ENCODE measurements at places on chromosomes 11 and 22. TPM values are rescaled to one million over a fixed set of nuclear protein-coding genes. Genes with fewer than 3 reads are reported as not detected.

MPEG1 gene
- total RNA-seq, result not detected

AGBL2 gene
- 5.5 TPM for total RNA-seq

TMEM25 gene
- 11.3 TPM for total RNA-seq

KCTD14 gene
- total RNA-seq, result 0.18 TPM

NEFH gene
- 1.5 TPM for total RNA-seq

PPFIBP2 gene
- 37.2 TPM for total RNA-seq

NAV2 gene
- total RNA-seq, result 0.41 TPM

ENDOD1 gene
- 11.8 TPM for total RNA-seq

PNPLA5 gene
- not detected for total RNA-seq

GNAZ gene
- 0.14 TPM for total RNA-seq

TREH gene
- not detected for total RNA-seq

CCDC81 gene
- 0.51 TPM for total RNA-seq

SNX15 gene
- 27.5 TPM for total RNA-seq

OR51T1 gene
- total RNA-seq, result not detected

SHISAL1 gene
- total RNA-seq, result not detected

GLYATL2 gene
- not detected for total RNA-seq

SHISA8 gene
- total RNA-seq, result 0.18 TPM

CCDC116 gene
- total RNA-seq, result 0.26 TPM

ACCS gene
- total RNA-seq, result 51.9 TPM
